Effector memory CD8-positive, alpha-beta T cell (primary cell): ENCODE measurements at places on chromosomes 16 and 17.
A peak's percentile ranks its signal among the peaks of the same experiment; 100 is the strongest.

DNA sequence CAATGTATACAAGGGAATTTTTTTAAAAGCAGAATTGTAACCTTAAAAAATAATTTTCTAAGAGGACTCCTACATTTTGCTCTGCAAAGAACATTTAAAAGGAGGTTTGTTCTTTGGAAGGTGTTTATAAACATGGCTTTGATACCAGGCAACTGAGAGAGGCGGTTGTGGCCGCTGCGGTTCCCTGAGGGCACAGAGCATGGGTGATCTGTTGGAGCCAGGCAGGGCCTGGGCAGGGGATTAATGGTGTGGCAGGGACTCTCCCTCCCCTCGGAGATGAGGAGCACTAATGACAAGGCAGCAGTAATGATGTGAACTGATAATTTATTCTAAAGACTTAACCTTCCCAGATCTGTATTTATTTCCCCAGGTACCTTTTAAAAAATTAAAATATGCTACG lies 65.4 kb downstream of the WWP2 start:
- DNase-seq = no peak
- H3K4me1 ChIP-seq = peaks cover 3% of the 10 kb centered on the region
- H3K27me3 ChIP-seq = no peaks in the 10 kb centered on the region
- no peak overlapping the region for H3K4me3 ChIP-seq
- H3K36me3 ChIP-seq = peaks cover 10% of the 10 kb centered on the region

GRCh38 chr17:63963123-63963522 lies 9.6 kb downstream of the SCN4A start:
- no peak overlapping the region for H3K4me3 ChIP-seq
- no peaks in the 10 kb centered on the region for H3K27me3 ChIP-seq
- H3K4me1 ChIP-seq = peaks cover 21% of the 10 kb centered on the region
- H3K27ac ChIP-seq = peak overlapping the region; percentile 59
- no peak for DNase-seq

DNA sequence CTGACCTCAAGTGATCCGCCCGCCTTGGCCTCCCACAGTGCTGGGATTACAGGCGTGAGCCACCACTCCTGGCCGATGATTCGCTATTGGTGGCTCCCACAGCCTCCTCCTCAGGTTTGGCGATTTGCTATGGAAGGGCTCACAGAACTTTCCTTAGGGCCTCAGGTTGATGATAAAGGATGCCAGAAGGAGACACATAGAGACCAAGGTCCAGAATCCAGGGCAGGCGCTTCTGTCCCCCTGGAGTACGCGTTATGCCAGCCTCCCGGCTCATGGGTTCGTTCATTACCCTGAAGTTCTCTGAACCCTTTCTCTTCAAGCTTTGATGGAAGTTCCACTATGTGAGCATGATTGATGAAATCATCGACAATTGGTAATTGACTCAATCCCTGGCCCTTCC lies 19.9 kb downstream of the LGALS3BP start:
- no peak overlapping the region for H3K27ac ChIP-seq
- no peaks in the 10 kb centered on the region for H3K4me1 ChIP-seq

- no peak overlapping the region for H3K27ac ChIP-seq
- H3K4me1 ChIP-seq = no peaks in the 10 kb centered on the region
- peaks cover 20% of the 10 kb centered on the region for H3K36me3 ChIP-seq
- no peaks in the 10 kb centered on the region for H3K27me3 ChIP-seq
Observed at GRCh38 chr16:2084895-2085625, 37.3 kb downstream of the TSC2 start.

- H3K4me1 ChIP-seq = peaks cover 78% of the 10 kb centered on the region
- no peak for DNase-seq
- H3K36me3 ChIP-seq = peaks cover 26% of the 10 kb centered on the region
- H3K27me3 ChIP-seq = no peaks in the 10 kb centered on the region
- peak overlapping the region; percentile 95 for H3K27ac ChIP-seq
- H3K4me3 ChIP-seq = peak overlapping the region; percentile 90
Observed at GRCh38 chr17:31492206-31492605, 100.7 kb downstream of the RAB11FIP4 start.

DNA sequence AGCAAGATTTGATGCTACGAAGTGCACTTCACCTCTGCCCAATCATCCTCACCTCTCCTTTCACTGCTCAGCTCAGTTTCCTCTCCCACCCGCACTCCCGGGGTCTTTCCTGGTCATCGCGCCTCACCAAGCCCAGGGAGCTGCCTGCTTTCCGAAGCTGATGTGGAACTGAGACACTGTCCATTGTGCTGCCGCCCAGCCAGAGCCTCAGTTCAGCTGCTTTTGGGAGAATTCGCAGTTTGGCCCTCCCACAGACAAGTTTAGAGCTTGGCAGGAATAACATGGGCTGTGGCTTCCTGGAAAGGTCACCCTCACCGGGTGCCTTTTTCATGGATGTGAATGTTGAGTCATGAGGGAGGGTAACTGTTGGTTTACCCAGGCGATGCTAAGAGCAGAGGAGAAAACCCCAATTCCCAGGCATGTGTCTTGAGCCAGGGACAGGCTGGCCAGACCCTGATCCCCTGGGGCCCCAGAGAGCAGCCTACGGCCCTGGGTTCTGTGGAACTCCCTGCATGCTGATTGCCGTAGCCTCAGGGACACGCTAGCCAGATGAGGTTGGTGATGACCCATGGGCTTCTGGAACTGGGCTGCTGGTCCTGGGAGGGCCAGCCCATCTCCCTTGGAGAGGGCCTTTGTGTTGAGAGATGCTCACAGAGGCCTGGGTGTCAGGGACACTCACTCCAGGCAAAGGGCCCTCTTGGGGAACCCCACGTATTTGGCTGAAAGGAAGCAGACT lies 1687.5 kb downstream of the TP53TG3F start:
- no peaks in the 10 kb centered on the region for H3K4me1 ChIP-seq
- H3K36me3 ChIP-seq = no peaks in the 10 kb centered on the region
- H3K4me3 ChIP-seq = no peak overlapping the region
- no peak overlapping the region for H3K27ac ChIP-seq
- no peaks in the 10 kb centered on the region for H3K27me3 ChIP-seq

DNA sequence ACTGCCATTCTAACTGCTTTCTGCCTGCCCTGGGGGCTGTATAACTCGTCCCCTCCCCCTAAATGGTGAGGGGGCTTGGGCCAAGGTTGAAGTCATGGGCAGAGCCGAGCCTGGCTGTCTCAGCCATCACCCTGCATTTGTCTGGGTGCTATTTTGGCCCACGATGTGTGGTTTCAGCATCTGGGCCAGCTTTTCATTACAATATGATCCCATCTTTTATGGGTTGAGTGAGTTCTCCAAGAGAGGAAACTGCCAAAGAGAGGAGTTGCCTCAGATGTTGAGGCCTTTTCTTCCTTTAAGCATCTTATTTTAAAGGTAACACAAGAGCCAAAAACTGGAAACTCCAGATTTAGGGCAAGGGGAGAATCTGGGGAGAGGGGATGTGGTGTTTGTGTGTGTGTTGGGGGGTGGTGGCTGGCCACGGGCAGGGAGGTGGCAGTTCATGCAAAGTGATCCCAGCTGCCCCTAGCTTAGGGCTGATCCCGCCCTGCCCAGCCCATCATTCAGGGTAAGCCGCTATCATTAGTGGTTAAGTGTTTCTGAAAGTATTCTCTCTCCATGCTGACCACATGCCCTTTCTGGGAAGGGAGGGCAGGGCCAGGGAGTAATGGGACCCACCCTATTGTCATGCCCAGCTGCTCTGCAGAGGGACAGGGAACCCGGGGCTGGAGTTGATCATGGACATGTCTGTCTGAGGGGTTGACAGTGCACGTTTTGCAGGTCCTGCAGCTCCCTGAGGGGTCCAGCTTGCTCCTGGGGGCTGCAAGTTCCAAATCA lies 83.2 kb upstream of the CLEC18A start:
- H3K27me3 ChIP-seq = no peaks in the 10 kb centered on the region
- no peak overlapping the region for H3K4me3 ChIP-seq
- H3K27ac ChIP-seq = peak overlapping the region; percentile 58
- no peak for DNase-seq
- peaks cover 27% of the 10 kb centered on the region for H3K36me3 ChIP-seq

GRCh38 chr17:64002658-64003525 lies 4.7 kb downstream of the PRR29 start:
- DNase-seq = no peak
- peak overlapping the region; percentile 71 for H3K27ac ChIP-seq
- no peak overlapping the region for H3K4me3 ChIP-seq
- peaks cover 33% of the 10 kb centered on the region for H3K36me3 ChIP-seq
- no peaks in the 10 kb centered on the region for H3K27me3 ChIP-seq
- H3K4me1 ChIP-seq = peaks cover 33% of the 10 kb centered on the region
